ENCODE measurements at places on chromosomes 6 and 20. TPM values are rescaled to one million over a fixed set of nuclear protein-coding genes. Genes with fewer than 3 reads are reported as not detected.

DNA sequence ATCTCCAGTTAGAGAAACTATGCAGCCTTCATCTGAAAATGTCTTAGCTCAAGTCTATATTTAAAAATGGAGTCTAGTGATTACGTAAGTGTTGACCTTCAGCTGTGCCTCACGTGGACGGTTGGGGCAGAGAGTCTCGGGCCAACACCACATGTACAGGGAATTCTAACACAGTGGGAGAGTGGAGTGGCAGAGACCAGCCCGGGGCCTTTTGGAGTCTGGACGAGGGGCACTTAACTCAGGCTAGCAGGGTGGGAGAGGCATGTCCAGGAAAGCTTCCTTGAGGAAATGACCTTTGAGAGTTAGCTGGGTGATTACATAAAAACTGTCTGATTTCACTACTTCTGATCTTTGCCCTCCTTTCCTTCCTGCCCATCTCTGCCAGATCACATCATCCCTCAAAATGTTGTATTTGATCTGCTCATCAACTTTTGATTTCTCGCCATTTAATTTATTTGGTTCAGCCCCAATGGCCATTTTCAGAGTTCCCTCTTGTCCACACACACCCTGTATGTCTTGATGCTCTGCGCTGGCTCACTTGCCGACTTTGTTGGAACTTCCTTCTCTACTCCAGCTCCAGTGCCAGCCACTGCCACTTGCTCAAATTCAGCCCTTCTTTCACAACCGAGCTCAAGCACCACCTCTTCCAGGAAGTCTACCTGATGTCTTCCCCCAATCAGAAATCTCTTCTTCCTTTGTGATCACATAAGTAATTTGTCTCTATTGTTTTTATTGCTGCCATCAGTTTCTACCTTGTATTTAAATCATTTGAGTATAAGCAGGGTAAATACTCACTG lies 2.6 kb downstream of the ARMC2 start:
- H3K27me3 ChIP-seq = no peaks in the 10 kb centered on the region
- no peak overlapping the region for H3K27ac ChIP-seq
- H3K4me1 ChIP-seq = peaks cover 9% of the 10 kb centered on the region
- peaks cover 10% of the 10 kb centered on the region for H3K36me3 ChIP-seq
- no peak overlapping the region for H3K4me3 ChIP-seq
- DNase-seq = no peak

GRCh38 chr6:77565370-77565769 lies 87.5 kb upstream of the MEI4 start:
- H3K27me3 ChIP-seq = no peaks in the 10 kb centered on the region
- no peaks in the 10 kb centered on the region for H3K4me1 ChIP-seq
- no peak overlapping the region for H3K4me3 ChIP-seq
- H3K36me3 ChIP-seq = no peaks in the 10 kb centered on the region

PRKN gene
- total RNA-seq = 2.9 TPM

- no peaks in the 10 kb centered on the region for H3K4me1 ChIP-seq
- H3K4me3 ChIP-seq = no peak overlapping the region
- no peaks in the 10 kb centered on the region for H3K27me3 ChIP-seq
- H3K36me3 ChIP-seq = no peaks in the 10 kb centered on the region
These were observed 434.4 kb downstream of the HAO1 start for GRCh38 chr20:7505835-7506221.

GRCh38 chr6:114389111-114389510 lies 46.3 kb upstream of the HS3ST5 start:
- H3K4me1 ChIP-seq = no peaks in the 10 kb centered on the region
- no peaks in the 10 kb centered on the region for H3K27me3 ChIP-seq
- no peak for DNase-seq
- H3K27ac ChIP-seq = no peak overlapping the region

GRCh38 chr20:1422753-1423152 lies 29.9 kb upstream of the FKBP1A start:
- H3K4me3 ChIP-seq = no peak overlapping the region
- peaks cover 10% of the 10 kb centered on the region for H3K4me1 ChIP-seq
- no peak for DNase-seq
- no peaks in the 10 kb centered on the region for H3K36me3 ChIP-seq
- no peaks in the 10 kb centered on the region for H3K27me3 ChIP-seq

DNA sequence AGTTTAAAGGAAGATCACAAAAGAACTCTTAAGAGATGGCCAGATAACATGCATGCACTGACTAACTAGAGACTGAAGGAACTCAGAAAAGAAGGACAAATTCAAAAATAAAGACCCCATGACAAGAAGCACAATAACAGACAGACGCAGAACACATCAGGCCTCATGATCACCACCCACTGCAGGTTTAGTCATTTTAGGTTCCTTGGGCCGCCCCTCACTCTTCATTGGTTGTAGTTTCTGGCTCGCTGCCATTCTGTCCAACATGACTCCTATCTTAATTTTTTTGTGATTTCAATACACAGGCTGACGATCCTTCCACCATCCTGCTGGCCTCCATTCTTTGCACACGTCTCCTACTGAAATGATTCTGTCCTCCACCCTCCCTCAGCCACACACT lies 21.6 kb downstream of the STX7 start:
- no peak overlapping the region for H3K4me3 ChIP-seq
- H3K36me3 ChIP-seq = no peaks in the 10 kb centered on the region
- H3K27me3 ChIP-seq = no peaks in the 10 kb centered on the region
- H3K4me1 ChIP-seq = peaks cover 28% of the 10 kb centered on the region

LY86 gene
- total RNA-seq = not detected

DNA sequence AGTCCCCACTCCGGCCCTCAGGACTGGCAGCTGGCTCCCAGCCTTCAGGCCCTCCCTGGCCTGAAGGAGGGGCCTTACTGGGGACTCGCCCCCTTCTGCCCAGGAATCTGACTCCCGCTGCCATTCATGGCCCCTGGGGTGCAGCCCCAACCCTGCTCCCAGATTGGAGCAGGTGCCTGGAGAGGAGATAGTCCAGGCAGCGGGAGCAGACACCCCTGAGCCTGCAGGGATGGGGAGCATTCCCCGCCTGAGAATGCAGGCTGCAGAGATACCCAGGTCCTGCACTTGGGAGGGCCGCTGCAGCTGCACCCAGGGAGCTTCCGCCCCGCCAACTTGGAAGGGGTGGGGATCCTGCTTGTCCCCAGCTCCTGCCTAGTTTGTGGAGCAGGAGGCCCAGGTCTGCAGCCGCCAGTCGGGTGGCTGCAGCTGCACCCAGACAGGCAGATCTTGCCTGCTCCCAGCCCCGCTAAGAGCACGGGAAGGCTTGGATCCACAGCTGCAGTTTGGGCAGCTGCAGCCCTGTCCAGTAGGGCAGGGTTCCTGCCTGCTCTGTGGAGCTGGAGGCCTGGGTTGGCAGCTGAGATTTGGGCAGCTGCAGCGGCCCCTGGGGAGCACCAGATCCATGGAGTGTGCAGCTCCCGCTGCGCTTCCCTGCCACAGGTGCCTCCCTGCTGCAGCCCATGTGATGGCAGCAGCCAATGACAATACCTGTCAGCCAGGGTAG lies 5.2 kb downstream of the GTSF1L start:
- DNase-seq = no peak
- H3K27ac ChIP-seq = no peak overlapping the region
- no peaks in the 10 kb centered on the region for H3K36me3 ChIP-seq

COL19A1 gene
- total RNA-seq = not detected

- no peak for DNase-seq
- H3K4me1 ChIP-seq = no peaks in the 10 kb centered on the region
- H3K27me3 ChIP-seq = no peaks in the 10 kb centered on the region
- no peak overlapping the region for H3K4me3 ChIP-seq
- no peaks in the 10 kb centered on the region for H3K36me3 ChIP-seq
These were observed 138.6 kb downstream of the ERMARD start for GRCh38 chr6:169890049-169890448.

DNA sequence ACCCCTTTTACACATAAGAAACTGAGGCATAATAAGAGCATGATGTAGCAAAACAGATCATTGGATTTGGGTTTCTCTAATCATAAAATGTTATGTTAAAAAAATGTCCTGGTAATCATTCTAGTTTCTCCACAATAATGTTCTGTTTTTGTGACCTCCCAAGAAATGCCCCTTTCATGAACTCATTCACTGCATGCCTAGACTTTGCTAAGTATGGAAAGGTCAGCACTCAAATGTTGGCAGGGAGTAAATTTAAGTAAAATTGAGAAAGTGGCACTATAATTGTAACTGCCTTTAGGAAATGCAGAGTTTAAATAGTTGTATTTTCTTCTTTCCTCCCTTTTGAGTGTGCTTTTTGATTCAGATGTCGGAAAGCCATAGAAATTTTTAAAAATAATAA lies 48.5 kb upstream of the ID4 start:
- peaks cover 10% of the 10 kb centered on the region for H3K4me1 ChIP-seq
- H3K27ac ChIP-seq = no peak overlapping the region
- H3K4me3 ChIP-seq = no peak overlapping the region
- no peak for DNase-seq
- H3K36me3 ChIP-seq = no peaks in the 10 kb centered on the region

- no peak for DNase-seq
- no peak overlapping the region for H3K27ac ChIP-seq
- H3K27me3 ChIP-seq = no peaks in the 10 kb centered on the region
- no peaks in the 10 kb centered on the region for H3K36me3 ChIP-seq
- H3K4me3 ChIP-seq = no peak overlapping the region
These were observed 326.7 kb upstream of the FLRT3 start for GRCh38 chr20:14664101-14664500.

- H3K27ac ChIP-seq = no peak overlapping the region
- H3K4me1 ChIP-seq = no peaks in the 10 kb centered on the region
- H3K4me3 ChIP-seq = no peak overlapping the region
These were observed 246.1 kb downstream of the RIMS1 start for GRCh38 chr6:72132427-72132826.

GRCh38 chr6:13814938-13815575 lies 700 bp upstream of the MCUR1 start:
- H3K27ac ChIP-seq = peak overlapping the region; percentile 58
- H3K27me3 ChIP-seq = no peaks in the 10 kb centered on the region
- H3K4me1 ChIP-seq = peaks cover 10% of the 10 kb centered on the region
- DNase-seq = peak; percentile 91
- H3K36me3 ChIP-seq = no peaks in the 10 kb centered on the region

- H3K27me3 ChIP-seq = peaks cover 15% of the 10 kb centered on the region
- H3K4me3 ChIP-seq = no peak overlapping the region
- no peaks in the 10 kb centered on the region for H3K4me1 ChIP-seq
- no peak overlapping the region for H3K27ac ChIP-seq
These were observed 44.2 kb upstream of the EYA2 start for GRCh38 chr20:46850416-46850815.

GRCh38 chr6:75317503-75318206 lies 33.1 kb upstream of the TMEM30A start:
- DNase-seq = no peak
- peaks cover 8% of the 10 kb centered on the region for H3K27me3 ChIP-seq
- peak overlapping the region; percentile 22 for H3K27ac ChIP-seq
- peaks cover 11% of the 10 kb centered on the region for H3K4me1 ChIP-seq

DNA sequence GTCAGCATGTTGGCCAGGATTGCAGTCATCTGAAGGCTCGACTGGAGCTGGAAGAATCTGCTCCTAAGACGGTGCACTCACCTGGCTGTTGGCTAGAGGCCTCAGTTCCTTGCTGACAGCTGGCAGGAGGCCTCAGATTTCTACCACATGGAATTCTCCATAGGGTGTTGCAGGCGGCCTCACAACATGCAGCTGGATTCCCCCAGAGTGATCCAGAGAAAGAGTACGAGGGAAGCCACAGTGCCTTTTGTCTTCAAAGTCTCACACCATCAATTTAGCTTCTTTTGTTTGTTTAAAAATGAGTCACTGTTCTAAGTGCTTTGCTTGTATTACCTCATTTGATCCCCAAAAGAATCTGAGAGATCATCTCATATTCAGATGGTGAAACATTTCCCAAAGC lies 65.5 kb upstream of the FYN start:
- peaks cover 12% of the 10 kb centered on the region for H3K4me1 ChIP-seq
- no peaks in the 10 kb centered on the region for H3K27me3 ChIP-seq
- H3K36me3 ChIP-seq = no peaks in the 10 kb centered on the region
- H3K27ac ChIP-seq = peak overlapping the region; percentile 62

ACSS1 gene
- total RNA-seq = 1.4 TPM

Data from osteoblast (primary cell).